Anterior cingulate cortex (tissue), 58 donors: ENCODE measurements at places on chromosomes 12 and 14.

DNA sequence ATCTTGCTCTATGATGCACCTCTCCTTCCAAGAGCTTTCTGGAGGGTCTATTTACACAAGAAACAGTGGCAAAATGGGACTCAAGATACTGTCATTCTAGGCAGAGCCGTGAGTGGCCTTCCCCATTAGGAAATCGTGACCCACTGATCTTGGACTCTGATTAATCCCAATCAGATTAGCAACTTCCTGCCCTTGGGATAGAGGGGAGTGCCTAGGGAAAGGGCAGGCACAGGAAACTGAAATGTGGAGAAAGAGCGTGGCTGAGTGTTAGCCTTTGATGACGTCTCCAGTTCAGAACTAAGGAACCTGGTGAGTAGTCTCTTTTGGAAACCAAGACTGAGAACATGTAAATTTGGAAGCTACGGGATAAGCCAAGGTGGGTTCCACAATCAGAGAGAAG is 76.1 kb downstream of the NUAK1 start:
- DNase-seq = no peak

DNA sequence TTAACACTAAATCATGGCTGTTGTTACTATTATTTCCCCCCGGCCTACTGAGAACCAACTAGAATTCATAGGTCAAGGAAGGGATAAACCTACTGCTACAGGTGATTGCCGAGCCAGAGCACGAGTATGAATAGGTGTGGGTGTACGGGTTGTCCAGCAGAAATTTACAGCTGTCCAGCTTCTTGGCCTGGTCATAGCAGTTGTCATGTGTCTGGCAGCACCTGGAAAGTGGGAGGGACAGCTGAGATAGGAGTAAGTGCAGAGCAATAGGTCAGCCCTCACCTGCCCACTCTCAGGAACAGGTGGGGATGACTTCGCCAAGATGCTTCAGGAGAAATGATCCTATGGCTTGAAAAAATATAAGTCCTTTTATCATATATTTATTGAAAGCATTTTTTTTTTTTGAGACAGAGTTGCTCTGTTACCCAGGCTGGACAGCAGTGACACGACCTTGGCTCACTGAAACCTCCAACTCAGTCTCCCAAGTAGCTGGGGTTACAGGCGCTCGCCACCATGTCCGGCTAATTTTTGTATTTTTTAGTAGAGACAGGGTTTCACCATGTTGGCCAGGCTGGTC is 2.6 kb downstream of the PLA2G1B start:
- DNase-seq = no peak

DNA sequence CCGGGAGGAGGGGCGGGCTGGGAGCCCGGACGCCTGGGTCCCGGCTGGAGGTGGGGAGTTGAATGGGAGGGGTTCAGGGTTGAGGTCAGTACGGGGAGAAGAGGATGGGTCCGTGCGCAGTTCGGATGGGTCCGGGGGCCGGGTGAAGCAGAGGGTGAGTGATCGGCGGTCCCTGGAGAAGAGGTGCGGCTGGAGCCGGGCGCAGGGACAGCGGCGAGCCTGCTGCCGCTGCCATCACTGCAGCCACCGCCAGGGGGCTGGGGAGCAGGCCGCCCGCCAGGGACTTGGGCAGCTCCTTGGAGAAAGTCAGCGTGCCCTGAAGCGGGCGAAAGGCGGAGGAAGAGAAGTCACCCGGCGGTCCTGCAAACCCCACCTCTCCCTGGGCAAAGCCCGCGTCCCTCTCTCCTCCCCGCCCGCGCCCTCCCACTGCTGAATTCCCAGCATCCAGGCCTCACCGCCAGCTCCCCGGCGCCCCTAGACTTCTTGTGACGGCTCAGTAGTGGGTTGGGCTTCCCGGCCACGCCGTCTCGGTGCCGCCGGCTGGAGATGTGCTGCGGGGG is 6.0 kb upstream of the GPR84 start:
- DNase-seq = peak; percentile 43

GRCh38 chr12:105420659-105421240 is 90.3 kb downstream of the C12orf75 start:
- DNase-seq = peak; percentile 37

- DNase-seq = no peak
Measured at GRCh38 chr14:68638141-68638999, 154.5 kb downstream of the ZFP36L1 start.

DNA sequence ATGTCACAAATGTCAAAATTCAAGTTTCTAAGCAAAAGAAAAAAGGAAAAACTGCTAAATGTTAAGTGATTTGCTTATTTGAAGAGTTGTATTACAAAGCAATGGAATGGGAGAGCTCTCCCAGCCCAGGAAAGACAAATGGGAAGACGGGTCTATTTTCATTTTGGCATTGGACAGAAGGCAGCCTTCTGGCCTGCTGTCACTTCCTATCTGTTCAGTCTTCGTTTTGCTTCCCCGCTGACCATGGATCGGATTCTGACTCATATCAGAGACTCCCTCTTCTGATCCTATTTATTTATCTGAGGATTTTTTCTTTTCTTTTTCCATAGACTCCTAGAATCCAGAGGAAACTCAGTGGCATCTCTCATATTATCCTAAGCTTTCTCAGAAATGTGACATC is 634.9 kb downstream of the DIO2 start:
- DNase-seq = no peak

GRCh38 chr14:48350971-48351370 is 675.6 kb upstream of the MDGA2 start:
- no peak for DNase-seq

- DNase-seq = no peak
Measured at GRCh38 chr12:104285740-104286515, 17.6 kb upstream of the EID3 start.

- DNase-seq = no peak
Measured at GRCh38 chr12:86193931-86194330, 62.3 kb downstream of the MGAT4C start.

DNA sequence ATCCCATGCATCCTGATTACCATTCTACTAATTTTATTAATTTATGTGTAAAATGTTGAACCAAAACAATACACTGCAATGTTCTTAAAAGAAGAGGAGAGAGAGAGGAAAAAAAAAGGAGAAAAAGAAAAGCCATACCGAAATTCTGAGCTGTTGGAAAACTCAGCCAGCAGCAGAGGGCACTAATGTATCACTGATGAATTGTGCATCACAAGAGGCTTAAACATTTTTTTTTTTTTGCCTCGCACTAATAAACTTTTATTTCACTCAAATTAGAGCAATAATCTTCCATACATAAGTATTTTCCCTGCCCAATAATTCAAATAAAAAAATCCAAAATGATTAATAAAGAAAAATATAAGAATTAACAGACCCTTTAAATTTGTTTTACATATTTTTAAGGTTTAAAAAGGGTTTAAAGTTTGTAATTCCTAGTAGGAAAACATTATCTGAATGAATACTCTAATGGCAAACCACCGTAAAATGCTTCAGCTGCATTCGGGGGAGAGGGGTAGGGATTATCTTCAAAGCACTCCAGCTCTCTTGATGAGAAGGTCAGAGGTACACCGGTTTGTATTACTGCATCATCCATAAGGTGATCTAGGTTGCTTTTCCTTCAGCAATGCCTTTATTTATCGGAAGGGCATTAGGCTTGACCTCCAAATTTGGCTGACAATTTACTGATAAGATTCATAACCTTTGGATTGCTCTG is 41.9 kb downstream of the ATP23 start:
- no peak for DNase-seq

GRCh38 chr12:104490186-104490585 is 33.4 kb downstream of the CHST11 start:
- DNase-seq = no peak

- peak; percentile 31 for DNase-seq
Measured at GRCh38 chr12:78470354-78471195, 394.0 kb upstream of the SYT1 start.

- no peak for DNase-seq
Measured at GRCh38 chr14:74133833-74134481, 49.2 kb downstream of the LIN52 start.

GRCh38 chr12:121581686-121582429 is 1.0 kb upstream of the KDM2B start:
- DNase-seq = peak; percentile 7

- peak; percentile 56 for DNase-seq
Measured at GRCh38 chr12:111636209-111636945, 37.3 kb upstream of the ATXN2 start.

DNA sequence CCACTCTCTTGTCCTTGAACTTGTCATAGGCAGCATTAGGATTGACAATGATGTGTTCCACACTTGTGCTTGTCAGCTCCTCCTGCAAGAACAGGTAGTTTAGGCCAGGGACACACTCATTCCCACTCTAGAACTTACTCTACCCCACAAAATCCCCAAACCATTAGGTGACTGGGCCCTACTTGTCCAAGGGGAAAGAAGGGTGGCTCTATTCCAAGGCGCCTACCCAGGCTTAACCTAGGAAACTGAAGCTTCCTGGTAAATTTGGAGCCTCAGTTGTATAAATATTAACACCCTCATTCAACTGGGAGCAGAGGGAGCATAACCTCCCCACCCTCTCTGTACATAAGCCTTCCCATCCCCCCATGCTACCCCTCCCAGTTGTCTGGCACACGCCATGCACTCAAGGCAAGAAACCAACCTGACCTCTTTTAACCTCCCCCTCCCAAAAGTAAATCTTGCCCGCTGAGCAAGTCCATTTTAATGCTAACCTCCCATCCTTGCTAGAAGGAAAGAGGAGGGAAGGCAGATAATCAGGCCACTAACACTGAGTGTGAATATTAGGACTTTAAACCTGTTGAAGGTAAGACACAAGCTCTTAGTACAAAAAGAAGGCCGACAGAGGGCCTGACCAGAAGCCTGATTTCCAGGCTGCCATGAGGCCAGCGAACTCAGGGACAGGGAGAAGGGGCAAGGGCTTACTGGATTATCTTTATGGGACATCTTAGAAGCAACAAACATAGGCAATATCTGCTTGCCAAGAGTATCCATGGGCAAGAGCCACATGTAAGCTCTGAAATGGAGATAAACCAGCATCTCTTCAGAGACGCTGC is 11.0 kb downstream of the DCTN2 start:
- no peak for DNase-seq

DNA sequence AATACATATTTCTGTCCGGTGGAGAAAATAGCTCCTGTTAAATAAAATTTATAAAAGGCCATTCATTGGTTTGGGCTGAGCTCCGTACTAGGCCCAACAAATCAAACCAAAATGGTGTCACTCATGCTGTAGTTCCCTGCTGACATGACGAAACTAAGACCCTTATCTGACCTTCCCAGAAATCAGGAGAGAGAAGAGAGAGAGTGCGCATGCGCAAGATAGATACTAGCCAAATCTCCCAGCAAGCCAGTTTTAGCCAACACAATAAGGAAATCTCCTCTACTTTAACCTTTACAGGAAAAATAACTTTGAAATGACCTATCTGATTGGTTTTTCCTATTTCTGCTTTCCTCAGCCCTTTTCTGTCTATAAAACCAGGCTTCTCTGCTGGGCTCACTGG is 152.7 kb upstream of the RMST start:
- no peak for DNase-seq

GRCh38 chr14:78974691-78975090 is 804.5 kb downstream of the NRXN3 start:
- no peak for DNase-seq

- DNase-seq = no peak
Measured at GRCh38 chr12:96237465-96238077, 43.4 kb downstream of the ELK3 start.

DNA sequence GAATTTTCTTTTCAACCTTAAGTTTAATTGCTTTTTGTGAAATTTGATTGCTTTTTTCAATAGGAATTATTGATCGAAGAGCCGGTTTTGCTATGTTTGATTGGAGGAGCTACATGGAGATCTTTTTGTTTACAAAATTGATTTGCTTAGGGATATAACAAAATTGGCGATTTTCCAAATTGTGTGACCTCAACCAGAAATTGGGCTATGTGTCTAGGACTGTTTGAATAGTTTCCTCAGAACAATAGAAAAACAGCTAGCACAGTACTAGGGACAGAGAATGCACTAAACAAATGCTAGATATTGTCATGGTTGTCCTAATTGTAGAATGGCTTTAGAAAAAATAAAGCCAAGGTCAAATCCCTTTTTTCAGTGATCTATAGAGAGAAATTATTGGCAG is 2.4 kb downstream of the SLC17A8 start:
- no peak for DNase-seq

GRCh38 chr12:113990250-113991223 is 24.4 kb upstream of the RBM19 start:
- no peak for DNase-seq
